ENCODE measurements at places on chromosomes 3 and 15. TPM values are rescaled to one million over a fixed set of nuclear protein-coding genes. Genes with fewer than 3 reads are reported as not detected.

Gene TARS3
- 10.0 TPM for total RNA-seq

DNA sequence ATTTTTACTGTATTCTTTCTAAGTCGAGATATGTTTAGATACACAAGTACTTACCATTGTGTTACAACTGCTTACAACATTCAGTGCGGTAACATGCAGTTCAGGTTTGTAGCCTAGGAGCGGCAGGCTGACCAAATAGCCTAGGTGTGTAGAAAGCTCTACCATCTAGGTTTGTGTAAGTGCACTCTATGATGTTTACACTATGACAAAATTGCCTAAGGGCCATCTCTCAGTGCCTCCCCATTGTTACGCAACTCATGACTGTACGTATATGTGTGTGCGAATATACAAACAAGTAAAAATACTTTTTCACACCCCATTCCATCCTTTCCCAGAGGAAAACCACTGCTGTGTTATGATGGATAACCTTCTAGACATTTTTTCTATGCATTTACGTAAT is 44.3 kb downstream of the PXYLP1 start:
- DNase-seq: no peak

DNA sequence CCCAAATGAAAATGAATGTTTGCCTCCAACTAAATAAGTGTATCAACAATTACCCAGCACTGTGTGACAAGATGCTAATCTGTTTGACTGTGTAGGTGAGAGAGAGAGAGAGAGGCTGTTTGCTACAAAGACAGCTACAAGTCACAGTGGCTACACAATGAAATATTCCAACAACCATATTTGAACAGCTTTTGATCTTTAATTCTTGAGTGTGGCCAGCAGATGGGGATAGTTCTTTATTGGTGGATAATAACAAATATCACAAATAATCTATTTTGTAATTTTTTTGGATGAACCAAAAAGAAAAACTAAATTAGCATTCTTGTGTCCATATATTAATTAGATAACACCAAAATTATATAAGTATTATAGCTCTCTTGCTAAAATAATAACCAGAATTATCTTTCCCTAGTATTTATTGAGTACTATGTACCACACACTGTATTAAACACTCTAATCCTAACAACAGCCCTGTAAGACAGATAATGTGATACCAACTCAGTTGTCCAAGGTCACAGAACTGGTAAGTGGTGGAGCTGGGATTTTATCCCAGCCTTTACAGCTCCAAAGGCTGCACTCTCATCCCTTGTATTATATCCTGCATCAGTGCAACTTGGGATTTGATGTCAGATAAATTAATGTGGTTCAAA is 61.9 kb upstream of the C3orf80 start:
- DNase-seq: no peak

DNA sequence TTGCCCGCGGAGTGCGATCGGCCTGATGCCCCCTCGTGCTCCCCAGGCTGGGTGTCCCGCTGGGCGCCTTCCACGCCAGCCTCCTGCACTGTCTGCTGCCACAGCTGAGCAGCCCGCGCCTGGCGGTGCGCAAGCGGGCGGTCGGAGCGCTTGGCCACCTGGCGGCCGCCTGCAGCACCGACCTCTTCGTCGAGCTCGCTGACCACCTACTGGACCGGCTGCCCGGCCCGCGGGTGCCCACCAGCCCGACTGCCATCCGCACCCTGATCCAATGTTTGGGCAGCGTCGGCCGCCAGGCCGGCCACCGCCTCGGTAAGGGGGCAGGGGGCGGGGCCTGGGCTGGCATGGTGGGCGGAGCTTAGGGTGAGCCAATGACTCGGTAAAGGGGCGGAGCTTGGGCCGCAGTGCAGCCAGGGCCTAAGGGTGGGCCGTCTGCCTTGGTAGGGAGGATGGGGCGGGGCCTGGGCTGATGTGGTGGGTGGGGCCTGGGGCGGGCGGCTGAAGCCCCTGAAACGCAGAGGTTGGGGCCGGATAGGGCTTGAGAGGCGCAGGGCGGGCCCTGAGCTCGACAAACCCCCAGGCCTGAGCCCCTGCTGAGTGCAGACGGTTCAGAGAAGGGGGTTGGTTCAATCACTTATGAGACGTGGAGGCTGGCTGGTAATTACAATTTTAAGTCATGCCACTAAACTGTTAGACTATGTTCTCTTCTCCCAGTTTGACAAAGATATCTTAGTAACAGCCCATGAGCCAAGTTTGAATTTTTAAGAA is 13.7 kb downstream of the CAND2 start:
- DNase-seq: peak; percentile 96
